ENCODE measurements at places on chromosomes 6 and 20.

- DNase-seq, result no peak
Measured at GRCh38 chr20:54642864-54643667, 167.7 kb downstream of the DOK5 start.

DNA sequence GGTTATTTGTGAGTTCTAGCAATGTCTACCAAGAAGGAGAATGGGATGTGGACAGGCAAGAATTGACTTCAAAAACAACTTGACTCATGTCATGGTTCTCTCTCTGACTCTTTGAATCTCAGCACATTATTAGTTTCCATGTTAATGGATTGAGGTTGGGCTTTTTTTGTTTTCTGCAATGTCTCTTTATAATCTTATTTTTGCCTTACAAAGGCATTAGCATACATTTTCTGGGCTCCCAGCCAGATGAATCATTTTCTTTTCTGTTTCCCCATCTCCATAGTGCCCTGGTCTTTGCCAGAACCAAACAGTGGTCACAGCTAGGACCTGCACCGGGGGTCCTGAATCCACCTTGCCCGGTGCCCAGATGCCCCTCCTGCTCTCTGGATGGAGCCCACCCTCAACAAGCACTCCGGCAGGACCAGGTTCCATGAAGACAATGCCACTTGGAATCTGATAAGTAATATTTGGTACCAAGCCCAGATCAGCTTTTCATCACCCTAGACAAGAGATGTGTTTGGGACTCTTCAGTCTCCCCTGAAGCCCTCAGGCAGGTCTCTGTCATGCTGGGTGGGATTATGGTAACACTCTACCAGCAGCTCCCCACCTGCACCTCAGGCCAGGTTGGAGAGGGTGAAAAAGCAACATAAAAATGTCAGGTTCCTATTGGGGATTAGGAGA, 266.7 kb upstream of the SULF2 start:
- DNase-seq, result no peak

GRCh38 chr6:33975661-33976436, 170.0 kb downstream of the GRM4 start:
- no peak for DNase-seq

DNA sequence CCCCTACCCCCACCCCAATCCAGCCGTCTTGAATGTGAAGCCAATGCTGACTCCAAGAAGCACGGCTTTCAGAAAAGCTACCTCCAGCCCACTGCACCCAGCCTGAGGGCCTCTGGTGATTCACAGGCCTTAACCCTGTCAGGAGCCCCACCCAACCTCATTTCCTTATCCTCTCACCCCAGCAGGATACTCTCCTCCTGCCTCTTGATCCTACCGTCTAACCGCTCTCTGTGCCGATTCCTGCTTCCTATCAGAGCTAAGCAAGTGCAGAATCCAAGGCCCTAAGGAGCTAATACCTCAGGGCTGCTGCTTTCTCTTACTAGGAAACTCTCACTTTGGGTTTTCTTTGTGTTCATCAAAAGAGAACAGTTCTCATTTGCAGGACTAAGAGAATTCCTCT, 47.2 kb downstream of the TRERF1 start:
- DNase-seq, result peak; percentile 28

GRCh38 chr20:62772103-62772611, 24.1 kb upstream of the MRGBP start:
- no peak for DNase-seq

DNA sequence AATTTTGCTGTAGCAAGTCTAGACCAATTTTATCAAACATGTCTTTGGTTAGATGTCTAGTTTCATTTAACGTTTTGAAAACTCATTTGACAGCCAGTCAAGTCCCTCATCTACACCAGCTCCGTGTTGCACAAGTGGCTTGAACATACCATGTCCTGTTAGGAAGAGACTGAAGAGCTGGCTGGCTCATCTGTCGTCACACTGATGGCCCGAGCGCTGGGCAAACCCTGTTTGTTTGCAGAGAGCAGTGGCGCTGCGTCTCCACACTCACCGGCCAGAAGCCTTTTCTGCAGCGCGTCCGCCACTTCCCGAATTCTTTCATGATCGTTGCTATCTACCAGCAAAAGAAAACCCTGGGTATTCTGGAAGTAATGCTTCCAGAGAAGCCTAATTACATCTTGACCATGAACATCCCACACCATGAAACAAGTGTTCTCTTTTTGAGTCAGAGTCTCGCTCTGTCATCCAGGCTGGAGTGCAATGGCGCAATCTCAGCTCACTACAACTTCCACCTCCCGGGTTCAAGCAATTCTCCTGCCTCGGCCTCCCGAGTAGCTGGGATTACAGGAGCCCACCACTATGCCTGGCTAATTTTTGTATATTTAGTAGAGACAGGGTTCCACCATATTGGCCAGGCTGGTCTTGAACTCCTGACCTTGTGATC, 10.7 kb upstream of the TCFL5 start:
- no peak for DNase-seq

DNA sequence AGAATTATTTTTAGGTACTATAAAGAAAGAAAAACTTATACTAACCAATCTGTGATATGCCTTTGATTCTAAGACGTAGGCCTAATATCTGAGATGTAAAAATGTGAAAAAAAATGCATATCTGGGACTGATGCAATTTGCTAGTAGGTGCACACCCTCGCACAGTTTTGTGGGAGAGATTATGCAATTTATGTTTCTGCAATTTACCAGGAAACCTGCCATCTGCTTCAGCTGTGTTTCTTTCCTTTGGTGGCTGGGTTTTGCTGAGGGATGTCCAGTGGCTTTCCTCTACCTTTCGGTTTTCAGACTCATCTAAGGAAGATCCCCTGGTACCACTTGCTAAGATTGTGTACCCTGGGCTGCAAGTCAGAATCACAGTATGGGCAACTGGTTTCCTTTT, 186.9 kb downstream of the ZFP64 start:
- no peak for DNase-seq

GRCh38 chr20:63625771-63626423, 1.0 kb downstream of the GMEB2 start:
- DNase-seq, result no peak

DNA sequence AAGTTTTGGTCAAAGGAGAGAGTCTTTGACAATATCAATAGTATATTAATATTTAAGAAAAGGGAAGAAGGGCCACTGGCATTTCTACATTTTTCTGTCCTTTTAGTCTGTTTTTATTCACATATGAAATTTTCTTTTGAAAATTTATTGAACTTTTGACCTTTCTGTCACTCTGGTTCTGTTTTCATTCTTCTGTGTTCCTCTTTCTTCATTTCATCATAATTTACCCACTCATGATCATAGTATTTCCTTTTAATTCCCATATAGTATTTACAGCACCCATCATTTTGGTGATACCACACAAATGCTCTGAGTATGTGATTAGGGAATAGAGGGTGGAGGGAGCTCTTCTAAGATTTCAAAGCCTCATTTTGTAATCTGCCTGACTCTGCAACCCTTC, 142.8 kb downstream of the GJA1 start:
- no peak for DNase-seq

- no peak for DNase-seq
Measured at GRCh38 chr6:147752689-147753403, 244.4 kb downstream of the SAMD5 start.

DNA sequence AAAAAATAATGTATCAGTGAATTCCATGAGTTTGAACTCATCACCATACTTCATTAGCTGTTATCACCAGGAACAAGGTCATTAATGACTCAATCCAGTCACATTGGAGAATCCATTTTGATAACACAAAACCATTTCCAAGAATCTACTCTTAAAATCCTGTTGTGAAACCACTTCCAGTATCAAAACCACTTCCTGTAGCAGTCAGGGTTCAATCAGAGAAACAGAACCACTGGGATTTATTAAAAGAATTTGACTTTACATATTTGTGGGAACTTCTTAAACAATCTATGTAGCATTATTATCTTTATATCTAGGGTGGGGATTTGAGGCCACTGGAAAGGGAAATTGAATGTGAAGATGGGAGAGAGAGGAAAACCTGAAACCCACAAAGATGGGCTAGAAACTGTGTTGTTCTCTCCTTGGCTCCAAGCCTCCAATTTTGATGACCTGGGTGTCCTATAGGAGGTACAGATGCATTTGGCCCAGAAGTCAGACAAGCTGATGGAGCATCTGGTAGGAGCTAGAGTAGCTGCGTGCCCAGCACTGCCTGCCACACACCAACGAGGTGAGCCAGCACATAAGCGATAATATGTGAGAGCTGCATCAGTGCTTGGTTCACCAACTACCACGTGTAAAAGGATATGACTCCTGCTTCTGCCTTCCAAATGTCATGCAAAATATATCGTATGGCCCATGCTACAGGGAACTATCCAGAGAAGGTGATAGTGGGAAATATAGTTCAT, 117.0 kb downstream of the TMEM200A start:
- DNase-seq, result no peak

- no peak for DNase-seq
Measured at GRCh38 chr6:53437557-53438202, 88.9 kb upstream of the ELOVL5 start.

GRCh38 chr20:3994125-3994524, 21.2 kb downstream of the RNF24 start:
- DNase-seq, result no peak

DNA sequence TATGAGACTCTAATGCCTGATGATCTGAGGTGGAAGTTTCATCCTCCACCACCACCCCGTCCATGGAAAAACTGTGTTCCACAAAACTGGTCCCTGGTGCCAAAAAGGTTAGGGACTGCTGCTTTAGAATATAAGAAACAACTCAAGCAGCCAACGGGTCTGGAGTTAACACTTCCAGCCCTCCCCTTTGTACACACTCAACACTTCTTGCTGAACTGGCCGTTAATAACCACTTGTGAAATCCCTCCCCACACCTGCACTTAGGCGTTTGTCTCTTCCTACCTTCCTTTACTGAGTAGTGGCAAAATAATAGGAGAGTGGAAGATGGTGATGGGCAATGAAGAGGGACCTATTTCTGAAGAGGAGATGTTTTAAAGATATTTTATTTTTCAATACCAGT, 10.5 kb downstream of the SAYSD1 start:
- no peak for DNase-seq

DNA sequence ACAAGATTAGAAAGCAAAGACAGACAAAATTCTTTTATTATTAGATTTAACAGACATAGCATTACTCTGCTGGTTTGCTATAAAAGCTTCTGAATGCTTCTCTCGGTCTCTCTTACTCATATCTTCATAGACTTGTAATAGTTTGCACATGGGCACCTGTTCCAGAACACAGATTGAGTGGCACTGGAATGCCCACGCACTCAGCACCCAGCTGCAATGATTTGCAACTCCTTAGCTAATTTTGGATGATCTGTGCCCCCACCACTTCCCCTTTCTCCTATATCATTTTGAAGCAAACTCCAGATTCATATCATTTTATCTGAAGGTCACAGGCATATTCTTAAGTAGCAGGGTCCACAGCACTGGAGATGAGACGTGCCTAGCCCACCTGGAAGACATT, 148.8 kb downstream of the CFAP61 start:
- DNase-seq, result no peak

GRCh38 chr6:113055998-113056397, 708.9 kb downstream of the RFPL4B start:
- DNase-seq, result no peak

GRCh38 chr6:29984232-29984631, 41.9 kb downstream of the HLA-A start:
- no peak for DNase-seq

- DNase-seq, result no peak
Measured at GRCh38 chr6:20572940-20573339, 38.7 kb downstream of the CDKAL1 start.

GRCh38 chr20:10761232-10761631, 87.4 kb upstream of the JAG1 start:
- DNase-seq, result no peak

GRCh38 chr6:158322724-158323560, 10.7 kb downstream of the TULP4 start:
- no peak for DNase-seq

GRCh38 chr6:148530394-148530953, 187.8 kb downstream of the SASH1 start:
- no peak for DNase-seq

DNA sequence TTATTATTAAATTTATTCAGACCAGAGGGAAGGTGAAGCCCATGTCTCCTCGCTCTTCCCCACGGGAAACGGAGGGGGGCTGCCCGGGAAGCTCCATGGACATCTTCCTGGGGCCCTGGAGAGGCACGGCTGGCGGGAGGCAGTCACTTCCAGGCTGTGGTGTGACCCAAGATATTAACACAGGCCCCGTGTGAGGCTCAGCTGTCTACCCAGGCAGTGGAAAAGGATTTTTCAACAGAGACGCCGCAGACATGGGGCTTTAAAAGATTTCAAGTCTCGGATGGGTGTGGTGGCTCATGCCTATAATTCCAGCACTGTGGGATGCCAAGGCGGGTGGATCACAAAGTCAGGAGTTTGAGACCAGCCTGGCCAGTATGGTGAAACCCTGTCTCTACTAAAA, 117.9 kb downstream of the ERMARD start:
- no peak for DNase-seq

DNA sequence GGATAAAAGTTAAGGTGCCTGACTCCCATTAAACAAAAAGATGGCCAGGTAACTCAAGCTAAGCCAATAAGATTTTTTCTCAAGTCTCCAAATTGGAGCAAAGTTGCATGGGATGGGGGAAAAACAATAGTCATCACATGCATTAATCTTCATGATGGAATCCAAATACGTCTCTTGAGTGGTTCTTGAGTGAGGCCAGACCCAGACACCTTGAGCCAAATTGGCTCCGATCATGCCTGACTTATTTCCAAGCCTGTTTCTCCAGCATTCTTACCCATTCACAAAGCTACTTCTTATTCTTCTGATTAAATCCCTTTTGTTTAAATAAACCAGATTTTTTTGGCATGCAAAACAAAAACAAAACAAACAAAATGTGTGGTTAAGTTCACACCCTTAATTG, 420.3 kb upstream of the NRSN1 start:
- no peak for DNase-seq
